Ecto neural progenitor cell (in vitro differentiated cells): ENCODE measurements at places on chromosomes 2 and 18.
A peak's percentile ranks its signal among the peaks of the same experiment; 100 is the strongest.

- DNase-seq, result no peak
Observed at GRCh38 chr2:105344704-105345345, 7.5 kb downstream of the C2orf49 start.

GRCh38 chr2:5978131-5978751 is 286.1 kb downstream of the SOX11 start:
- DNase-seq, result no peak

DNA sequence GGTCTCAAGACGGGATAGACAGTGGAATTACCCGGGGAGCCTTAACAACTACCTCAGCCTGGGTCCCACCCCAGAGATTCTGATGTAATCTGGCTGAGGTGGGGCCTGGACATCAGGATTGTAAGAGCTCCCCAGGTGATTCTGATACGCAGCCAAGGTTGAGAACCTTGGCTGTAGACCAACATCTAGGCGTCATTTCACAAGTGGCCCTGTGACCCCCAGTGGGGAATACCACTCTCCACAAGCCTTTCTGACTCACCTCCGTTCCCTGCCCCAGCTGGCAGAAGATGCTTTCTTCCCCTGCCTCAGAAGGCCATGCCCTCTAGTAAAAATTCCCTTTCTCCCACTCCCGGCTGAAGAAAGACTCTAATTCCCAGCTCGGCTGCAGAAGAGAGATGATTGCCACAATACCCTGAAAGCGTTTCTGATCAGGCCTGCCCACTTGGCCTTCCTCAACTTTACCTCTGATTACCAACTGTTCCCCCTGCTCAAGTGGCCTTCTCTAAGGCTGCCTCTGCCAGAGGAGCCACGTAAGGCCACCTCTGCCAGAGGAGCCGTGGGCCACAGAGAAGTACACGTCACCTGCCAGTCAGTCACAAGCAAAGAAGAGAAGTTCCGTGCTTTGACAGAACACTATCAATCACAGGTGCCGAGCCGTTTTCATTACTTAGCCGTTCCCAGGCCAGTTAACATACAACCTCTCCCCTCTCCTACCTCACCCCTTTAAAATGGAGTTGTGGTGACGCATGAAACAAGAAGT is 116.8 kb upstream of the PKDCC start:
- no peak for DNase-seq

GRCh38 chr2:64213532-64214275 is 69.5 kb upstream of the PELI1 start:
- DNase-seq, result no peak

DNA sequence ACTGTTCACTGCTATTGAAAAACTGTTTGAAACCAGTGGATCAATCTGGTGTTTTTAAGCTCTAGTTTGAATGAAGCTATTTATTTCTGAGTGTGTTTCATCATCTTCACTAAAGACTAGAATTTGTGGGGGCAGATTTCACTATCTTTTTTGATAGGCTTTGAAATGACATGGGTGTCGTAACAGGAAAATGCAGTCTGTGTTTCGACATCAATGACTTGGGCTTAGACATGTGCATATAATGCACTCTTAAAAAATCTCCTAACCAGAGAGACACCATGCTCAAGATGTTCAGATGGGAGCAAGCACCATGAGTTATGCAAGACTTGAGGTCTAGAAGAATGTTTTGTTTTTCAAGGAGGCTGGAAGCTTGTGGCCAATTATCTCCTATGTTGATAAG is 221.6 kb downstream of the GPD2 start:
- DNase-seq, result no peak

DNA sequence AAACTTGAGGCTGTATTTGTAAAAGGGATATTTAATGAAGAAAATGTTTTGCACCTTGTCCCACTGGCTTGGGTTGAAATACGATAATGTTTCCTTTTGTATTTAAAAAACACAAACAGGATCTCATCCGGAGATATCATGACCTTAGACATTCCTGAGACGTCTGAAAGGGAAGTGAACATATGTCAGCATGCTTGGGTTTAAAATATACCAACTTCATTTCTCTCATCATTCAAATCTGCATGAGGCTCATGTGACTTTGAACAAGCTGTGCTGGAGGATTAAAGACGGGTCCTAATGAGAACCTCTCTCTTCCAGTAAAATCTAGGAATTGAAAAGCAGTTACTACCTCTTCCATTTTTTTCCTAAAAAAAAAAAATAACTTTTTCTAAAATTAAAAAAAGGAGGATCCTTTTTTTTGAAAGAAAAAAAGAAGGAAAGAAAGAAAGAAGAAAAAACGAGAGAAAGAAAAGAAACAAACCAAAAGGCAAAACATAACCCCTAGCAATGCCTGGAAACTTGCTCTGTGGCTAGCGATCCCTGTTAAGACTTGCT is 106.8 kb upstream of the ZFP36L2 start:
- no peak for DNase-seq

- no peak for DNase-seq
Observed at GRCh38 chr18:10515456-10515855, 10.4 kb upstream of the NAPG start.

DNA sequence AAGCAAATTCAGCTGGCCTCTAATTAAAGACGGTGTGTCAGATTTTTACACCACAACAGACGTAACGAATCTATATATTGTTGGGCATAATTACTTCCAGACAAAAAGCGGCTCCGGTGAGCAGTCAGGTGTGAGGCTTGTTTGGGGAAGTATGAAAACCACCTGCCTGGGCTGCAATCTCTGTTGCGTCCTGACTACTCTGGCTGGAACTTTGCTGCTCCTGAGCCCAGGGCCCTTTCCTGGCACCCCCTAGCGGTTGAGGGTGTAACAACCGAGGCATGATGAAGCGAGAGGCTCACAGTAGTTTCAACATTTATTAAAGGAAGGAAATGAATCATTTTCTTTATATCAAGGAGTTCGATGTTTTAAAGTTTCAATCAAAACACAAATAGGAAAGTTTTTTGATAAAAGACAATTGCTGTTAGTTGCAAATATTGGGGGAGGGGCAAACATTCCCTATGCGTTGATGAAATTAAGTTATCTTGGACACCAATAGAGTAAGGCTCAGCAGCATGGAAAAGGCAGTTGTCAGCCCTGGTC is 10.6 kb upstream of the ITGB6 start:
- peak; percentile 81 for DNase-seq

DNA sequence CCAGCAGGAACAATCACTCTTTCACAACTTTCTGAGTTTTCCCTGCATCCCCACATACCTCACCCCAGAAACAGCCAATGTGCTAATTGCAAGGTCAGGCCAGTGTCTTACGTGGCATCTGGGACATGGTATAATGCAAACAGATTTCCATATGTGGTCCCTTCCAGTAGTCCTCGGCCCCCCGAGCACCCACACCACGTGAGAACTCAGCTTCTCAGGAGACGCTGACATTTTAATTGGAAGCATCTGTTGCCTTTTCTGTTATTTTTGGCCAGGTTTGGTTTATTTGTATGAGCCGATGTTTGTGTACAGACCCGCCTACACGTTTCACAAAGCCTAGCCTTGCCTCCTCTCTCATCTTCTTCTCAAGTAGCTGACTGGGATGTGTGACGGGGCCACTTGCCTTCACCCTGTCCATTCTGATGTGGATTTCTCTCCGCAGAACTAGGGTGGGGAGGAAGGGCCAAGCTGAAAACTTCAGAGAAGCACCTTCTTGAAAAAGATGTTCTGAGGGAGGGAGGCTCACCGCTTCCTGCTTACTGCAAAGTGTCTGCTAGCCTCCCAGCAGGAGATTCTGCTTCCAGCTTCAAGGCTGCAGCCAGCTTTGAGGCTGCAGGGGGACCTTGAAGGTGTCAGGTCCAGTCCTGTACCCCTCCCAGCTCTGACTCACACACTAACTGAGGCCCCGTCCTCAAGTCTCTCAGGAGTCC is 109.6 kb upstream of the SLC14A2 start:
- DNase-seq, result no peak

DNA sequence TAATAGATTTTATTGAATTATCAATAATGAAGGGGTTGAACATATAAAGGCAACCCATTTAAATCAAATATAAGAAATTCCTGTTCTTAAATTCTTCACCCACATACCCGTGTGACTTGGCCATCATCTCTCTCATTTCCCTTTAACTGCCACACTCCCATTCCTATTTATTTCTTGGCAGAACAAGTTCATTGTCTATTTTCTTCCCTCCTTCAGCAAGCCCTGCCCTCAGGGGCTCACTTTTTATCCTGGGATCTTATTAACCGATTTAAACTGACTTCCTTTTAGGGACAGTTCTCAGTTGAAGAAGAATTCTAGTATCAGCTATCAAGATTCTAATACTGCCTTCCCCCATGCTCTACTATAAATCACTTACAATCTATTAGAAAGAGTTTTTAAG is 123.2 kb downstream of the FTCDNL1 start:
- no peak for DNase-seq

- DNase-seq, result no peak
Observed at GRCh38 chr2:26575836-26576564, 65.2 kb downstream of the CIB4 start.

DNA sequence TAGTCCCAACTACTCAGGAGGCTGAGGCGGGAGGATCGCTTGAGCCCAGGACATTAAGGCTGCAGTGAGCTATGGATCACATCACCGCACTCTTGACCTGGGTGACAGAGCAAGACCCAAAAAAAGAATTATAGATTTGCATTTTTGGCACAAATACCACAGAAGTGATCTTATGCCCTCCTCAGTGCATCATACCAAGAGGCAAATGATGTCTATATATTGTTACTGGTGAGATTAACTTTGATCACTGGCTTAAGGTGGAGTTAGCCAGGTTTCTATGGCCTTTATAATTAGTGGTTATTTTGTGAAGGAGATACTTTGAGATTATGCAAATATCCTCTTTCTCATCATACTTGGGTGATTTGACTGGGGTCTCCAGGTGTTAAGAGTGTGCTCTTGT is 22.1 kb upstream of the CATIP start:
- DNase-seq, result no peak

GRCh38 chr2:226771067-226771466 is 28.6 kb downstream of the IRS1 start:
- no peak for DNase-seq

- DNase-seq, result no peak
Observed at GRCh38 chr2:141280037-141280436, 850.8 kb downstream of the LRP1B start.

- no peak for DNase-seq
Observed at GRCh38 chr2:192186806-192187205, 7.9 kb downstream of the TMEFF2 start.

DNA sequence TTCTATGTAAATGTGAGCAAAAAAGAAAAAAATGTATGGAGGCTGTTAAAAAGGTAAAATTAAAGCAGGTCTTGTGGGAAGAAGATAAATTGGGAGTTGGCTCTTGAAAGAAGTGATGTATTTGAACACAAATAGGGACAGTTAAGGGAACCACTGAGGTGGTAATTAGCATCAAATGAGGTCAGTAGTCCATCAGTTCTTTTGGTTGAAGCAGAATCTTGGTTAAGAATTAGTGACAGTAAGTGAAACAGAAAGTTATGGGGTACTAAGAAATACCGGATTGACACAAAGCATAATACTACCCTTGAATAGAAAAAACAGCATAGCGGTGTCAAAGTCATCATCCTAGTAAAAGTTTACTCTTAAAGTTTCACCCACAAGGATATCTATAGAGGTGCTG is 352.6 kb upstream of the VRK2 start:
- no peak for DNase-seq

DNA sequence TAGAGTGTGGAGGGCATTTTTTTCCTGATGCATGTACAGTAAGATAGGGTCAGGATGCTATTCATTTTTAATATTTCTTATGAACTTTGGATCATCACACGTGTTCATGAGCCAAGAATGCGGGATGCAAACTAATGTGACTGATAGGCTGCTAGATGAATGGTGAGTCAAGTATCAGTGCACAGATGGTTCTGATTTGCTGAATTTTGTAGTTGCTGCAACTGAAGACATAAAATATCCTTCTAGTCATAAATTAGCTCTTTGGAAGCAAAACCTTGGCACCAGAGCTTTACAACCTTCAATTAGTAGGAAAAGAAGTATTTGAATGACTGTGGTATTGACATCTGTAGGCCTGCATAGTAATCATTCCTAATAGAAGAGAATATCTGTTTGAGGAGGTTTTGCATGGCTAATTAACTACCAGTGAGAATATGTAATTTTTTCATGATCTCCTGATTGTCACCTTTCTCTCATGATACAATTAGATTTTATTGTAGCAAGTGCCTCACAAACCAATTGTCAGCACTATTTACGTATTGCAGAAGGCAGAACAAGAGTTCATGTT is 94.0 kb downstream of the VRK2 start:
- DNase-seq, result no peak

GRCh38 chr2:23769364-23769763 is 157.6 kb downstream of the ATAD2B start:
- DNase-seq, result no peak

DNA sequence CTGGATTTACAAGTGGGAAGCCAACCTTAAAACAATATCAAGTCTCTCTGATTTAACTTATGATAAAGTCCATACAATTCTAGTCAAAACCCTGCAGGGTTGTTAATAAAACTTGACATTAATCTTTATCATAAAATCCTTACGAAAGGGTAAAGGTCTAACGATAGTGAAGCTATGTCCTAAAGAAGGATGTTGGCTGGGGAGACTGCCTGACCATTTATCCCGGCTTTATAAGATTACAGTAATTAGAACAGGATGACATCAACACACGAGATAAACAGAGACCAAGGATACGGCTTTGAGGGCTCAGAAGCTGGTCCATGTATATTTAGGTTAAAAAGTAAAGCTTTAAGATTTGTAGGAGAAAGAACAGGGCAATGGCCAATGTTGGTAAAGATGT is 189.0 kb upstream of the COPS8 start:
- DNase-seq, result no peak

GRCh38 chr2:5394223-5394622 is 298.0 kb upstream of the SOX11 start:
- DNase-seq, result no peak

DNA sequence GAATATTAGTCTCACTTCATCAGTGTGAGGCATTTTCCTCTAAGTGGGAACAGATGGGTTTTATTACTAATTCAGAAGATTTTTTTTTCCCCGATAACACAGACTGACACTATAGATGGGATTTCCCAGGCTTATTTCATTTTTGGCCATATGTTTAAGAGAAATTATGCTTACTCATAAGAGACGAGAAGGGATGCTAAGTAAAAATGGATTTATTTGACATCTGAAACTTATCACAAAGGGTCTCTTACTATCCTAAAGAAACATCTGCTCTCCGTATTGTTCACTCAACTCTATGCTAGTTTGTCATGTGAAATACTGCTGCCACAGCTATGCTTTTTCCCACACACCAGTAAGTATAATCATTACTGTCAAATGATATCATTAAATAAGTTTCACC is 1476.3 kb downstream of the LRP1B start:
- DNase-seq, result no peak

GRCh38 chr2:126600742-126601141 is 55.2 kb upstream of the GYPC start:
- no peak for DNase-seq

- DNase-seq, result no peak
Observed at GRCh38 chr2:171217330-171217729, 56.6 kb upstream of the TLK1 start.

GRCh38 chr2:187105218-187105617 is 256.2 kb upstream of the ZSWIM2 start:
- no peak for DNase-seq
